Cerebellar nuclear complex (tissue), 1 donor: ENCODE measurements at places on chromosomes 6 and 20.

DNA sequence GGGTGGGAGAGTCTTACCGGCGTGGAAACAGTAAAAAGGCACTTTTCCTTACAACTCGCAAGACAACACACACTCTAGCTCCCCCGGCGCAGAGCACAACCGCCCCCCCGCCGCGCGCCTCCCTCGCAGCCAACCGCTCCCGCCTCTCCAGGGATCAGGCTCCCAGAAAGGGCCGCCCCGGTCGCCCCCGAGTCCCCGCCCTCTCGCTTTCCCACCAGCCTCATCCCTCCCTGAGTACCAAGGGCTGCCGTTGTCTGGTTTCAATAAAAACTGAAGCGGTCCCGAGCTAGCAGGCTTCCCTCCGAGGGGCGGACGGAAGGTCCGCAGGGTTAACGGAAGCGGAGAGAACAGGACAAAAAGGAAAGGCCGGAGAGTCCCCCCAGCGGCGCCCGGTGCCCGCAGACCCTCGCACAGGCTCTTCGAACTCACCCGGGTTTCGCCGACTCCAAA lies 804 bp downstream of the ELOVL5 start:
- DNase-seq, result no peak

DNA sequence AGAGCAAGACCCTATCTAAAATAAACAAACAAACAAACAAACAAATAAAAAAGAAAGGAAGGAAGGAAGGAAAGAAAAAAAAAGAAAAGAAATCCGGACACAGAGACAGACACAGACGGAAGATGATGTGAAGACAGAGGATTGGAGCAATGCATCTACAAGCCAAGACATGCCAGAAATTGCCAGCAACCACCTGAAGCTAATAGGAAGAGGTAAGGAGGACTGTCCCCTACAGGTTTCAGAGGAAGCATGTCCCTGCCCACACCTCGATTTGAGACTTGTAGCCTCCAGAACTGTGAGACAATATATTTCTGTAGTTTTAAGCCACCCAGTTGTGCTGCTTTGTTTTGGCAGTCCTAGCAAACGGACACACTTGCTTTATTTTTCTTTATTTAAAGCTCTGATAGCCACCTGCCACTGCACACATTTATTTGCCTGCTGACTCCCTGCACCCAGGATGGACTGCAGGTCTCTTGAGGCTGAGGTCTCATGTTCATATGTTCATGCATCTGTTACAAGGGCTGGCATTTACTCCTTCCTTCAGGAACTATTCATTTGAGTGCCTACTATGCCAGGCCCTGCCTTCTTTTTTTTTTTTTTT lies 20.7 kb upstream of the ZMYND8 start:
- no peak for DNase-seq

DNA sequence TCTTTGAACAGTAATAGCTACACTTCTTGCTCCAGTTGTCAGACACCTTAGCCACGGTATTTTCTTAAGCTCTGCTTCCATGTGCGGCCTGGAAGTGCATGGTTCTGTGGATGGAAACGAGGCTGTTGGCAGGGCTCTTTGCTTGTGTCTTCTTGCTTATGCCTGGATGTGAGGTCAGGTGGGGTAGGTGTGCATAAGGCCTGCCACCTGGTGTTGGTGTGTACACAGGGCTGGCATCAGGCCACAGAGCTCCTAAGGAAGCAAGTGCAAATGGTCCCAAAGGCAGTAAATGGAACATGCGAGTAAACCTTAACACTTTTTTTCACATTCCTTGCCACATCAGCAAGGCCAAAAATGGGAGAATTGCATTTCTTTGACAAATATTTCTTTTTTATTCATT lies 158.1 kb upstream of the GMDS start:
- DNase-seq, result no peak

- DNase-seq, result no peak
Measured at GRCh38 chr6:161204866-161205557, 68.8 kb downstream of the AGPAT4 start.

DNA sequence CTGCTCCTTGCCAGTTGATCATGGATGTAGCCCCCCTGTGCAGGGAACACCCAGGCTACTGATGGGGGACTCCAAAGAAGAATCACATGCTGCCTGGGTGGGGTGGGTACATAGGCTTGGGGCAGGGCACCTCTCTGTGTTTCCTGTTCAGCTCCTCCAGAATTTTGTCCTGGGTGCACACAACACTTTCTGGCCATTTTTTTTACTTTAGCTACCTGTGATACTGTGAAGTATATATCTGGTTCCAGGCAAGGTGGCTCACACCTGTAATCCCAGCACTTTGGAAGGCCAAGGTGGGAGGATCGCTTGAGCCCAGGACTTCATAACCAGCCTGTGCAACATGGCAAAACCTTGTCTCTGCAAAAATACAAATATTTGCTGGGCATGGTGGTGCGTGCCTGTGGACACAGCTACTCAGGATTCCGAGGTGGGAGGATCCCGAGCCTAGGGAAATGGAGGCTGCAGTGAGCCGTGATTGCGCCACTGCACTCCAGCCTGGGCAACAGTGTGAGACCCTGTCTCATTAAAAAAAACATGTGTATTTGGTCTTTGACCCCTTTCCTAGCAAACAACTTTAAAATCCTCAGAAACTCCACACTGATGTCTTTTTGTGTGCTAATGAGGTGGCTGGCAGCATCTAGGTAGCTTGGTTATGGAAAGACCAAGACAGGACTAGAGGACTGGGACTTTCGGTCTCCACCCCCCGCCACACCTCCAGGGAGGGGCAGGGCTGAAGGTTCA lies 14.1 kb downstream of the SLC4A11 start:
- DNase-seq, result no peak

DNA sequence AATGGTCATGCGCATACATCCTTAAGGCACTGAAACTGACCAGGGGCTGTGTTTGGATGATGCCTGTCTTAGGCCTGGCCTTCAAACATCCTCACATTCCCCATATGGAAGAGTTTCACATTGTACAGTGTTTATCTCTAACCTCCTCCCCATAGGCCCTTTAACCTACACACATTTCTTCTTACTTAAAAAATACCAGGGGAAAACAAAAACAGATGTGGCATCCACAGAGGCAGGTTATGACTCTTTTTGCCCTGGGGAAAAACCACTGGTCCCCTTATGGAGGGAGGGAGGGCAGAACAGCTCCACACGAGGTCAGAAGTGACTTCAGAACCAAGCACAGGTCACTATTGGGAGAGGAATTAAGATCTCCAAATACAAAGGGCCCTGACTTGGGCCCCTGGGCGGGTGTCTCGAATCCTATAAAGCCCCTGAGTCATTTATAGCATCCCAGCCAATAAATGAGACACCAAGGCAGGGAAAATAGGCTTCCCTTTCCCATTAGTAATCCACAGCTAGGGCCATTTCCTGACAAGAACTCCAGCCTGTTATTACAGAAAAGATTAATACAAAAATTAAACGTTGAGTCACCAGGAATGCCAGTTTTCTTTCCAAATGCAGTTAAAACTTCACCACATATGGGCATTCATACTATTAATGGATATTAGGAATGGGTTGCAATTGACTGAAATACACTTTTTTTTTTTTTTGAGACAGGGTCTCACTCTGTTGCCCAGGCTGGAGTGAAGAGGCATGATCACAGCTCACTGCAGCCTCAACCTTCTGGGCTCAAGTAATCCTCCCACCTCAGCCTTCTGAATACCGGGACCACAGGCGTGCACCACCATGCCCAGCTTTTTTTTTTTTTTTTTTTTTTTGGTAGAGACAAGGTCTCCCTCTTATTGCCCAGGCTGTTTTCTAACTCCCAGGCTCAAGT lies 107.2 kb downstream of the ATP9A start:
- no peak for DNase-seq

DNA sequence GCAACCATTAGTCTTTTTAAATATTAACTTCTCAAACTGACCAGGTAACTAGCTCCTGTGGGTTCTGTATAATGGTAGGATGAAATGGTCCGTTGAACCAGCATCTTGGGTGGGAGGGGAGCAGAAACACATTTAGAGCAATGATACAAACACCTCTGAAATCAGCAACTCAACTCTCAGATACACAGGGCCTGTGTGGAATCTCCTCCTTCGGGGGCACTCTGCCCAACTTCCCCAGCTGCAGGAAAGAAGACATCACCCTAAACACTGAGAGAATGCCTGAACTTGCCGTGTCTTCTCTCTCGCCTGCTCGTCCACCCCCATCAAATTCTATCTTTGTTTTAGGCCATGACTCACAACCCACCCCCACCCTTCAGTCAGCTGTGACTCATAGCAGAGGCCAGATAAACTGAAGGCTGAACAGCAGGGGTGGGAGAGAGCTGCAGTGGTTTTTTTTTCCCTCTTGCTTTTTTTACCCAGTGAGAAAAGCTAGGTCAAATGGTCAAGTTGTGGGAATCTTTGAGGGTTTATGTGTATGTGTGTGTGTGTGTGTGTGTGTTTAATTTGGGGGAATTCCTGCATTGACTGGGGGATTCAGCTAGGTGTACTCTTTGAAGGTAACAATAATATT lies 593.4 kb upstream of the JAG1 start:
- DNase-seq, result no peak

DNA sequence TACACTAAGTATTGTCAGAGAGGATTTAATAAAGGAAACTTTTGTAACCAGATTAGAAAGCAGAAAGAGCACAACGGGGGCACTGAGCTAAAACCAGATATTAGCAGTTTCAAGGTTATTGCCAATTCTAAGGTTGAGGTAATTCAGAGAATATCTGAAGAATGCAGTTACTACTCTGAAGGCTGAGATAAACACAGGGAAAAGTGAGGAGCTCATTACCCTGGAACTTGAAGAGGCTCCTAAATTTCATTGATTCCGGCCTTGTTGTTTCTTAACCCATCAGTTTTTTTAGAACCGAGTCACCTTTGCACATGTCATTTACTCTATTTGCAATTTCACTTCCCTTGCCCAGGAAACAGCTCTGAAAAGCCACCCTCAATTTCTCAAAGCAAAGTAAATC lies 72.4 kb upstream of the BTBD3 start:
- no peak for DNase-seq

DNA sequence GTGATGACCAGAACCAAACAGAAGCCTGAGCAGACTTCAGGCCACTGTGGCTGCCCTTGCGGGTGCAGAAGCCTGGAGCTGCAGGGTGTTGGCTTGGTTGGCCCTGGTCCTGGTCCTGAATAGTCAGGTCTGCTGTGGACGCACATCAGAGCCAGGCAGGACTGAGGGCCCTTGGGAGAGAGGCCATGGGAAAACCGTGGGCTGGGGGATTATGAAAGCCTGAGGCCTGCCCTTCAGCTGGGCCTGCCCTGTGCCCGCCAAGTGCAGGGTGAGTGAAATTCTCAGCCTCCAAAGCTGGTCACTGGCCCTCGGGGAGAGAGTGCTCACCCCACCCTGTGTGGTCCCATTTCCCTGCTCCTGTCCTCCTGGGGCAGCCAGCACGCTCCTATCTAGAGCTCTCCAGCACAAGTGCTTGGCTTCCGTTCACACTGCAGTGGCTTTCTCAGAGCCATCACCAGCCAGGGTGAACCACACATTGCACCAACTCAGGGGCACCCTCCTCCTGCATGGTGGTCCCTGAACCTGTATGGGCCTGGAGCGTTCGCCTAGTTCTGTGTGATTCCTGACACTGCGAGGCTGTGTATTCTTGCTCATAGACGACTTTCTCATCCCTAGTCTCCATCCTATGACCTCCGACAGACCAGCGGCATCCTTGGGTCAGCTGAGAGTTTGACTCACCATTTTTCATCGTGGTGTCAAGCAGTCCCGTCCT lies 146.1 kb downstream of the TTLL2 start:
- DNase-seq, result no peak

- DNase-seq, result no peak
Measured at GRCh38 chr20:62066983-62067433, 1.3 kb upstream of the TAF4 start.

DNA sequence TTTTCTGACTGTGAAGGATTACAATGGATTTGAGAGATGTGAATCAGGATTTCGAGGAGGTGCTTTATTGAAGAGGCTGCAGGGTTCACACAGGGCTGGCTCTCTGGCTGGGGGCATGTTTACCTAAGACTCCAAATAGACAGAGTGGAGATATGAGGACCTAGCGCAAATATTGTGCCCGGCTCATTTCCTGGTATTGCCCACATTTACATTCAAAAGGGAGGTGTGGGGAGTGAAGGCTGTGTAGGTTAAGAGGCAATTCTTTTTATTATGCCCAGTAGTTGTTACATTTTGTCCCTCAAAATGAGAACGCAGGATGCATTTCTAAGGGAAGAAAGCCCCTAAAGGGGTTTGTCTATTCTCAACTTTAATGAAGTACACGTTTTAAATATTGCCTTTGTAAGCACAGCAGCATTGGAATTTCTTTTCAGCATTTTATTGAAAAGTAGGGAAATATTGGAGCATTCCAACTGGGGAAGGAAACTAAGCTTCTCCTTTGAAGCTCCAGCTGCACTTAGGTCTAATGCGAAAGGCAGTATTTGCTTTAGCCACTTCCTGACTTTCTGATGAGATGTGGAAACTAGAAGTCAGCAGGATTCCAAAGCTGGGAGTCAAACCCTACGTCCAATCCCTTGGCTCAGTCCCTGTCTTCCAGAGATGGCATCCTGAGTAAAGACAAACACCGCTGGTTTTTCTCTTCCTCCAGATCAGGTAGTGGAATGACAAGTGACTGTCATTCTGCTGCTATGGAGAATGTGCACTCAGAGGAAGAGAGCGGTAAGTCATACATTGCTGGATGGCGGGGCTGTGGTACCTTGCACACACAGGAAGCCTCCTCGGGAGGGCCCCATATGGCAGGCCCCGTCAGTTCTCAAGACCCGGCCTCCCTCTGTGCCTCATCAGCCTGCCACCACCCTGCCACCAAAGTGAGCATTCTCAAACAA lies 70.7 kb downstream of the MYB start:
- DNase-seq, result no peak

GRCh38 chr6:9161731-9162130 lies 726.4 kb upstream of the SLC35B3 start:
- DNase-seq, result no peak

DNA sequence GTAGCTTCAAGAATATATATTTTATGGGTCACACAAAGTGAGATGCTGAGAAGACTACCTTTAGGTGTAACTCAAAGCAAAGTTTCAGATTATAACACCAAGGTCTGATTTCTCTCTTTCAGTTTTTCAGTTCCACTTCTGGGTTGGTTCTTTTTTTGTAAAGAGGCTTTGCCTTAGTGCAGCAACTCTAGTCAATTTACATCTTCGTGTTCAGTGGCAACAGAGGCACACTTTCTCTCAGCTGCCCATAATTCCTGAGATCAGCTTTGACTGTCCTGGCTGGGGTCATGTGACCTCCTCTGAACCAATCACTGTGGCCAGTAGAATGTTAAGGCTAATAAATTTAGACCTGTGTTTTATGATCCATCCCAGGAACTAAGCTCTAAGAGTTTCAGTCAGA lies 120.2 kb downstream of the TINAG start:
- no peak for DNase-seq

DNA sequence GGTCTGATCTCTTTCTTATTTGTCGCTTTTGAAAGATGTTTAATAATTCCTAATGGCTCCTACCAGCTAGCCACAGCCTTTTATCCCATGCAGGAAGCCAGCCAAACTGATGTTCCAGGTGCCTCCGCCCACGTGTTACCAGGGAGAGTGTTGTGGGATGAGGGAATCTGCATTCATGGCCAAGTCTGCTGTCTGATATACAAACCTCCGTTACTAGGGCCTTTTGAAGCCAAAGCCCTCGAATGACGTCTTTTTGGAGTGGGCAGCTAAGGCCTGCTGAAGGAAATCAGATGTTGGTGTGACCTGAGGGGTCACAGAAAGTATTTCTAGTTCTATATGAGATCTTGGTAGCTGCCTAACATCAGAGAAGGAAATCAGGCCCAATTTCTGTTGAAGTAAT lies 21.3 kb downstream of the STK35 start:
- DNase-seq, result no peak

GRCh38 chr20:63772781-63773518 lies 33.4 kb downstream of the SLC2A4RG start:
- DNase-seq, result no peak

GRCh38 chr6:81465859-81466258 lies 286.6 kb downstream of the TENT5A start:
- no peak for DNase-seq

GRCh38 chr6:48092550-48093217 lies 18.3 kb downstream of the PTCHD4 start:
- DNase-seq, result no peak
